ENCODE measurements at places on chromosomes 5 and 9.

DNA sequence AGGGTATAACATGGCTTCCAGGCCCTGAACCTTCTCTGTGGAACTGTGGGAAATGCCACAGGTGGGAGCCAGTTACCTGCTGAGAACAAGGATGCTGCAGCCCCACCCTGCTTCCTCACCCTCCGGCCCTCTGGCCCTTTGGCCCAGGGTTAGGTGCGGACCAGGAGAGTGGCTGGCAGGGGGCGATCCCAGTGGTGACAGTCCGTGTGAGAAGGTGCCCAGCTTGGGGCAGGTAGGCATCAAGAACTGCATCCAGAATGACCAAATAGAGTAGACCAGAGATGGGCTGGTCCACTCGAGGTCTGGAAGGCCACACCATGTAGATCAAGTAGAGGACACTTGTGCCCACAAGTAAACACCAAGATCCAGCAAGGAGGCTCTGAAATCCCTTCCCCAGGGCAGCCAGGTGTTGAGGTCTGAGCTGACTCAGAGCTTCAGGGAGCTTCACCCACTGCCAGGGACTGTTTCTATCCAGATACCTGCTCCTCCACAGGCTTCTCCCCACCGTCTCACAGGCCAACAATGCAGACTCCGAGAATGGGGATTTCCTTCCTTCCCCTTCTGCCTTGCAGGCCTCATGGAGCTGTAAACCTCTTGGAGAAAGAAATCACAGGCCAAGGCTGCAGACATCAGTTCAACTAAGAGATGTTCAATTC, 61.4 kb upstream of the ZSWIM6 start:
- no peak for DNase-seq

DNA sequence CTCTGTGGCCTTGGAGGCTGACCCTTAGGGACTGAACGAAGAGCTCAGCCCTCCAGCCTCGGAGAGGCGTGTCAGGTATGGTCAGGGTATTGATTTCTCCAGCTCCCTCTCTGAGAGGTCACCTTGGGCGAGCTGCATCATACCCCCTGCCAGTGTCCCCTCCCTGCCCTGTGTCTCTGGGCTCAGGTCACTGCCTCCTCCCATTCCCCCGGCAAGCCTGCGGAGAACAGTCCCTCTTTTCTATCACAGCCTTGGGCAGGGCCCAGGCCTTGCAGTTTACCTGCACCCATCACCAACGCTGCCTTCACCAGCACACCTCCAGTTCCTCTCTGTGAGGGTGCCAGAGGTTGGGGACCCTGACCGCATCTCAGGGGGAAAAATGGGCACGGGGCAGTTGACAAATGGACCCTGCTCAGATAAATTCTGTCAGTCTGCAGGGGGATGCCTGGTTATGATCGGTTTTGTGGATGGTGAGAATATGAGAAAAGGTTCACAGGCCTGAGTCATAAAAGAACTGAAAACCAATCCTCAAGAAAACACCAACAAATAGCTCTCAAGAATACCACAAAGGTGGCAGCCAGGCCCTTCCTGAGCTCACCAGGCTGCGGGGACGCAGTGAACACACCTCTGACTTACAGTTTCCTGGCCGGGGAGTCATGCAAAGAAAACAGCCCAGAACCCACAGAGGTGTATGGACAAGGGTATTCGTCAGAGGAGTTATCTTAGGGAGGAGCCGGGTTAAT, 24.7 kb upstream of the RXRA start:
- DNase-seq, result no peak

DNA sequence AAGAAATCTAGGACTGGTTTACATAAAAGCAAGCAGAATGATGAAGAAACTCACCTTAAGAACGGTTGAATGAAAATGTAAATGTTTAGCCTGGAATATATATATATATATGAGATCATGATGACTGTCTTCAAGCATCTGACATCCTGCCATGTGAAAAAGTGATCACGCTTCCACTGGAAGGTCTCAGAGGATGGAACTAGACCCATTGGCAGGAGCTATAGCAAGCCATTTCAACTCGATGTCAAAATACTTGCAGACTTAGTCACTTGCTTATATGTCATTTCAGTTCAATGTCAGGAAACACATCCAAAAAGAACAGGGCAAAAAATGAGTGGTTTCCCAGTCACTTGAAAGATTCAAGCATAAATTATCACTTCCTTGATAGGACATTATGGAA, 22.2 kb upstream of the TMEM161B start:
- no peak for DNase-seq

GRCh38 chr9:113516840-113517577, 53.5 kb downstream of the RGS3 start:
- DNase-seq, result no peak
